ENCODE measurements at places on chromosomes 6 and 20. TPM values are rescaled to one million over a fixed set of nuclear protein-coding genes. Genes with fewer than 3 reads are reported as not detected.
A peak's percentile ranks its signal among the peaks of the same experiment; 100 is the strongest.

DNA sequence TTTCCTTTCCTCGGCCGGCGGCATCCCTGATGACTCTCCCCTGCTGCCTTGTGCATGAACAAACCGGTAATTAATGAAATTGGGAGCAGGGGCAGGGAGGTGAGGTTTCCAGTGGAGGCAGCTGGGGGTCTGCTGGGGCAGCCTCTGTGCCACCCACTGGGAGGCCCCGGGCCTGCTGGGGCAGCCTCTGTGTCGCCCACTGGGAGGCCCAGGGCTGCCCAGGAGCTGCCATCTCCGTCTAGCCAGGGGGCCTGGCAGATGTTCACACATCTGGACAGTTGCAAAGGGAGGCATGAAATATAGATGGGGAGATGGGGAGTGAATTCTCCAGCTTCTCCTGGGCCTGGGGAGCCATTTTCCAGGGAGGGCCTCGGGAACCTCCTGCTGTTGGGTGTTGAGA is 33.8 kb downstream of the TOX2 start:
- no peak for DNase-seq

- no peak for DNase-seq
Measured at GRCh38 chr6:128179876-128180438, 279.1 kb upstream of the THEMIS start.

DNA sequence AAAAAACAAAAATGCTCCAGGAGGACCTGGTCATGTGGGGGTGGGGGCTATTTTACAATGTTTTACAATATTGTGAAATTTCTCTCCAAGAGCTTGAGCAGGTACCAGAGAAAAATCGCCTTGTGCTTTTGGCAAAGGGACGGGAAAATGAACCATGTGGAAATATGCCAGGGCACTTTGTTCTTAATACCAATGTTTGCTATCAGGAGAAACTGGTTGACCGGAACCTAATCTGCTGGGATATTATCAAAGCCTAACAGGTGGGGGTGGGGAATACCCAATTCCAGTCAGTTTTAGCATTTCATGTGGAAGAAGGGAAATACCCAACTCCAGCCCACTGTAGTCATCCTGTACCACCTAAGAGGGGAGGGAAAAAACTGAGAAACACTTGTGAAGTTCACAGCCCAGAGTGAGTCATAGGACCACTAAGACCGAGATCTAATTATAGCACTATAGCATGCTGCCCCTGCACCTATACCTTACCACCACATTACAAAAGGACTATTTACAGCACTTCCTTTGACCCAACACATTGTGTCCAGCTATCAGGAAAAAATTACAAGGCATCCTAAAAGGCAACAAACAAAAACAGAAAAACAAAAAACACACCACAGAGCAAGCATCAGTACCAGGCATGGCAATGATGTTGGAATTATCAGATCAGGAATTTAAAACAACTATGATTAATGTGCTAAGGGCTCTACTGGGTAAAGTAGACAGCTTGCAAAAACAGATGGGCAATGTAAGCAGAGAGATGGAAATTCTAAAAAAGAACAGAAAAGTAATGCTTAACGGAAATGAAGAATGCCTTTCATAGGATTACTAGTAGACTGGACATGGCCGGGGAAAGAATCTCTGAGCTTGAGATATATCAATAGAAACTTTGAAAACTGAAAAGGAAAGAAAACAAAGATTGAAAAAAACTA is 84.1 kb upstream of the POPDC3 start:
- peak; percentile 2 for DNase-seq

GRCh38 chr6:26295691-26296555 is 69.1 kb upstream of the BTN3A2 start:
- DNase-seq = peak; percentile 32

DNA sequence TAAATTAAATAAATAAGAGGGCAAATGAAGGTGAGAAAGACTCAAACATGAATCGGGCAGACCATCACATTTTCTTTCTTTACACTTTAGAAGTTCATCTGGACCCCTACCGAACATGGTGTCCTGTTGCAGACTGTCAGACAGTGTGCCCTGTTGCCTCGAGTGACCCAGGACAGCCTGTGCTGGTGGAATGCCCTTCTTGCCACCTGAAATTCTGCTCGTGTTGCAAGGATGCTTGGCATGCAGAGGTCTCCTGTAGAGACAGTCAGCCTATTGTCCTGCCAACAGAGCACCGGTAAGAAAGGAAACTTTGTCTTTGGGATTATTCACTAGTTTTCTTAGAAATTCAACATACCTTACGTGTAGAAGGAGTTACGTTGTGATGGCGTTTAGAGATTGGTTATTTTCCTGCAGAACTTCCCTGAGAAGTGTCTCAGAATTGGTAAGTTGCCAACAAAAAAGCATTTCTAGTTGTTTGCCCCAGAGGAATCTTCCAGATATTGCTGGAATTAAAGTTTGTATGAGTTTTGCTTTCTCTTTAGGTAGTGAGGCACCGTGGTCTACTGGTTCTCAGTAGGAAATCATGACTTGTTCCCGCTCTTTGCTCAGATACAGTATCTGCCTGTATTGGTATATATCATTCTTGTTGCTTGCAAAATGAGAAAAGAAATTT is 70.1 kb downstream of the RNF144B start:
- DNase-seq = no peak

DNA sequence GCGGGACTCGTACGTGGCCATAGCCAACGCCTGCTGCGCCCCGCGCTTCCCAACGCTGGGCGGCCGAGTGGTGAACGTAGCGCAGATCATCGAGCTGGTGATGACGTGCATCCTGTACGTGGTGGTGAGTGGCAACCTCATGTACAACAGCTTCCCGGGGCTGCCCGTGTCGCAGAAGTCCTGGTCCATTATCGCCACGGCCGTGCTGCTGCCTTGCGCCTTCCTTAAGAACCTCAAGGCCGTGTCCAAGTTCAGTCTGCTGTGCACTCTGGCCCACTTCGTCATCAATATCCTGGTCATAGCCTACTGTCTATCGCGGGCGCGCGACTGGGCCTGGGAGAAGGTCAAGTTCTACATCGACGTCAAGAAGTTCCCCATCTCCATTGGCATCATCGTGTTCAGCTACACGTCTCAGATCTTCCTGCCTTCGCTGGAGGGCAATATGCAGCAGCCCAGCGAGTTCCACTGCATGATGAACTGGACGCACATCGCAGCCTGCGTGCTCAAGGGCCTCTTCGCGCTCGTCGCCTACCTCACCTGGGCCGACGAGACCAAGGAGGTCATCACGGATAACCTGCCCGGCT is 3.4 kb downstream of the SLC32A1 start:
- DNase-seq = no peak

- DNase-seq = no peak
Measured at GRCh38 chr20:37373020-37373598, 27.2 kb downstream of the SRC start.

GRCh38 chr6:1832844-1833787 is 223.4 kb downstream of the FOXC1 start:
- DNase-seq = peak; percentile 57

DNA sequence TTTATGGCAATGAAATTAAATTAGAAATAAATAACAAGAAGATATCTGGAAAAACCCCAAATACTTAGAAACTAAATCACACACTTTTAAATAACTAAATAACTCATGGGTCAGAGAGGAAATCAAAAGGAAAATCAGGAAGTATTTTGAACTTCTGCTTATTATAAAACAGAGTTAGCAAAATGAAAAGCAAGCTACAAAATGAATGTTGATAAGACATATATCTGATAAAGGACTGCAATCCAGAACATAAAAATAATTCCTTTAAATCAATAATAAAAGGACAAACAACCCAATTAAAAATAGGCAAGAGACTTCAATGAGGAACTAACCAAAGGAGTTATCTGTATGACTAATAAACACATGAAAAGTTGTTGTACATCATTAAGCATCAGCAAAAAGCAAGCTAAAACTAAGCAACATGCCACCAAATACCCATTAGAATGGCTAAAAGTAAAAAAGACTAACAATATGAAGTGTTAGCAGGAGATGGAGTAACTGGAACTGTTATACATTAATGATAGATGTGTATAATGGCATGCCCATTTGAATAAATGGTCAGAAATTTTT is 38.9 kb upstream of the STMND1 start:
- no peak for DNase-seq

DNA sequence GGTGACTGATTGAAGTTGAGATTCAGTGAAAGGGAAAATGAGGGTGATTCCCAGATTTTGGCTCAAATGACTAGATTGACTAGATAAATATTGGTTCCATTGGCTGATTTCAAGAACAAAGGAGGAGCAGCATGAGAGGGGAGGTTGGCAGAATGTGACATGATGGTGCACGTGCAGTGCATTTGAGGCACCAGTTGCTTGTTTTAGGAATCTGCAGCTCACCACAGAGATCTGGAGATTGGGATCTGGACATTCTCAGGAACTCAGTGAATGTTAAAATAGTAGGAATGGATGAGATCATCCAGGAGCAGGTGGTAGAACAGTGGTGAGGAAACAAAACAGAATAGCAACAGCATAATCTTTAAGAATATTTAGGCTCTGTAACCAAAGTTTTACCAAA is 496.3 kb downstream of the DHX35 start:
- DNase-seq = no peak

DNA sequence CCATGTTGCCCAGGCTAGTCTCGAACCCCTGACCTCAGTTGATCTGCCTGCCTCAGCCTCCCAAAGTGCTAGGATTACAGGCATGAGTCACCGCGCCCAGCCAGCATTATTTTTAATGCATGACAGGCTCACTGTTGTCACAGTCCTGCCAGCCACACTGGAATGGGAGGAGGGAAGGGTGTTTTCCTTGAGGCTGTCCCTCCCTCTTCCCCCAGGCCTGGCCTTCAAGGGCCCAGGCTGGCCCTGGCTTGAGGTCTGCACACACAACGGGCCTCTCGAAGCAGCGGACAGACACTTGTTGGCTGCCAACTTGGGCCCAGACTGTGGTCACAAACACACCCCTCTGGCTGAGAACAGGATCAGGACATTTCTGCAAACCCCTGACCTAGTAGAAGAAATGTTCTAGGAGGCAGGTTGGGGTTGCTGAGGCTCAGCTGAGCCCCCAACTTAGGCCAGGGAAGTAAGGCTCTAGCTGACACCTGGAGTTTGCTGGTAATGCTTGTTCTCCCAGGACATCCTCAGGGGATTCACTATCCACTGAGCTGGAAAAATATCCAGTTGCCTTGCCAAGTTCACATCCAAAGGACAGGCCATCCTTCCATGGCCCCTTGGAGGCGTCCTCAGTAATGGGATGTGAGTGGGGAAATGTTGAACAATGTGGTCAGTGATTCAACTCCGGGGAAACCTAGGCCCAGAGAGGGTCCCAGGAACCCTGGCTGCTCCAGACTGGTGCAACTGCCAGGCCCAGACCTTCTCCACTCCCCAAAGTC is 9.9 kb downstream of the SNTA1 start:
- DNase-seq = peak; percentile 35

- no peak for DNase-seq
Measured at GRCh38 chr6:75893776-75894152, 144.7 kb downstream of the MYO6 start.

GRCh38 chr20:18738055-18738454 is 75.5 kb upstream of the SCP2D1 start:
- DNase-seq = no peak

DNA sequence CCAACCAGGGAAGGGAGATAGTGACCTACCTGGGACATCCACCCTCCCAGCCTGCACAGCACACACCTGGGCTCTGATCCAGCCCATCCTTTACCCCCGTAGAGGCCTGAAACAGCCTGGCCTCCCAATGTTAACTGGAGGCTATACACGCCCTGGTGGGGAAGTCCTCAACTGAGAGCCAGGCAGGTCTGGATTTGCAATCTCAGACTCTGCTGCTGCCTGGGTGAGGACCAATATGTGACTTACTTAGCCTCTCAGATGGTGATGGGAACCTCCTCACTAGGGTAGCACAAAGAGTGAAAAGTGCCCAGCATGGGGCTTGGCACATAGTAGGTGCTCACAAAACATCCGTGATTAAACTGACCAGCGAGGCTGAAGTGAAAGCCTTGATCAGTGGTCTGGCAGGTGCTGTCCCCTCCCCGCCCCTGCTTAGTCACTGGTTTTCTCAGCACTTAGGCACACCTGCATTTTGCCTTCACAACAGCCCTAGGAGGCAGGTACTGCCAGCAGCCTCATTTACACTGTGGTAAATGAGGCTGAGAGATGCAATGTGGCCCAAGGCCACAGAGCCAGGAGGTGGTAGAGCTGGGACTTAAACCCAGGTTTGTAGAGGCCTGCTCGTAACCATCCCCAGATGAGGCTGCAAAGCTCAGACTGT is 12.4 kb downstream of the PEDS1 start:
- no peak for DNase-seq

GRCh38 chr6:1067346-1067745 is 244.6 kb upstream of the FOXQ1 start:
- DNase-seq = no peak

DNA sequence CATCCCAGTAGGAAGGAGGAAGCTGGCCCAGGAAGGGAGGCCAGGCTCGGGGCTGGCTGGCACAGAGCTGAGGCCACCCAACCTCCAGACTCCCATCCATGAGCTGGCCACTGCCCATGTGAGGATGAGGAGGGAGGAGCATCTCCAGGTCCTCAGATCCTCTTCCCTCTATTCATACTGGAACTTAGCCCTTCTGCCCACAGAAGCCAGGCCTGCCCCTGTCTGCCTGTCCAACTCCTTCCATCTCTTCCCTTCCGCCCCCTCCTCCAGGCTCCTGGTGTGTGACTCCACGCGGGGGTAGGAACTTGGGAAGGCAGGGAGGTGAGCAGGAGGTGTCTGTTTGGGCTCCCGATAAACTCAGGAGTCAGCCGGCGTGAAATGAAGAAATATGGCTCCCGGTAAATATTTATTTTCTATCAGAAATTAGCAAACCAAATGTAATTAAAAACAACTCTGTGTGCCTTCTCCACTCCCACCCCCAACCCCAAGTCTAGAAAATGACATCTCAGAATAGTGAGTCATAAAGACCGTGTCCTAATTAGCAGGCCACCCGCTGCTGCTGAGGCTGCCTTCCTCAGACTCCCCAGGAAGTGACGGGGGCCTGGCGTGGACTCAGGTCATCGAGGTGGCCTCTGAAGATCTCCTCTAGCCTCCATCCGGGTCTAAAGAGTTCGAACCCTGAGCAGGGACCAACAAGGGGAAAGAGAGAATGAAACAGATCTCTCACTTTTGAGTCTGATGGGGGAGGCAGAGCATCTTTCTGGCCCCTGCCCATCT is 81.9 kb downstream of the MDGA1 start:
- no peak for DNase-seq

The MYMX gene
- total RNA-seq = not detected

The BMP7 gene
- 1.8 TPM for total RNA-seq

All from stomach (tissue), 19 donors.